ENCODE measurements at places on chromosomes 4 and X.

DNA sequence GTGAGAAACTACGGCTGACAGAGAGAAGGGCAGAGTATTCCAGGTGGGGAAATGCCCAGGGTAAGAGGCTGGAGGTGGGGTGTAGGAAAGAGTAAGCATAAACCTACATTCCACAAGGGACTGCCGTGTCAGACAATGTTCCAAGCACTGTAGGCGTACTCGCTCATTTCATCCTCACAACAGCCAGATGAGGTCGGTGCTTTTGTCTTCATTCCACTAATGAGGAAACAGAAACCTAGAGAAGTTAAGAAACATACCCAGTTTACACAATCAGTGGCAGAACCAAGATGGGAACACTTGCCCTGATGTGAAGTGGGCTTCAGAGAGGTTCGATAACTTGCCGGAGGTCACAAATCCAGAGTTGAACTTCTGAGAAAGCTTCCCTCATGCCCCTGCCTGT, 4.6 kb downstream of the SASH3 start:
- no peak overlapping the region for H3K4me3 ChIP-seq
- no peaks in the 10 kb centered on the region for H3K4me1 ChIP-seq
- no peaks in the 10 kb centered on the region for H3K27me3 ChIP-seq
- no peak for DNase-seq
- no peak overlapping the region for H3K27ac ChIP-seq
- no peaks in the 10 kb centered on the region for H3K36me3 ChIP-seq

DNA sequence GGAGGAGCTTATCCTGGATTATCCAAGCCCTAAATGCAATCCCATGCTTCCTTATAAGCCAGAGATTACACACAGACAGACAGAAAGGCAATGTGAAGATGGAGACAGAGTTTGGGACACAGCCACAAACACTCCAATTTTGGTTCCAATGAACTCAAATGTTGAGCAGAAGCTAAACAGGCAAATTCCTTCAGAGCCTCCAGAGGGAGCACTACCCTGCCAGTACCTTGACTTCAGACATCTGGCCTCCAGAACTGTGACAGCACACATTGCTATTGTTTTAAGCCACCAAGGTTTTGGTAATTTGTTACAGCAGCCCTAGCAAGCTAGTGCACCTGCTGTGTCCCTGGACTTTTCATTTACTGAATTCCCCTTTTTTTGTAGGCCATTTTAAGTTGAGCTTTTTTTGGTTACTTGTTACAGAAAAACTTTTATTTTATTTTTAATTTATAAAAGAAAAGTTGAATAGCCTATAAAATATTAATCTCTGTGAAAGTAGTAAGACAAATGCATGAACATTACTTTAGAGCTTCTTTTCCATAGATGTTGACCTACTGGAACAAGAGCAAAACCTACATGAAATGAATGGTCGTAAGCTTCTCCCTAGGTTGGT, 33.4 kb upstream of the SRD5A3 start:
- no peaks in the 10 kb centered on the region for H3K36me3 ChIP-seq
- peak; percentile 63 for DNase-seq
- no peak overlapping the region for H3K4me3 ChIP-seq
- H3K4me1 ChIP-seq = no peaks in the 10 kb centered on the region
- H3K27ac ChIP-seq = no peak overlapping the region

- H3K4me1 ChIP-seq = no peaks in the 10 kb centered on the region
- H3K27ac ChIP-seq = no peak overlapping the region
- no peak overlapping the region for H3K4me3 ChIP-seq
- no peaks in the 10 kb centered on the region for H3K36me3 ChIP-seq
- peak; percentile 60 for DNase-seq
- H3K27me3 ChIP-seq = no peaks in the 10 kb centered on the region
Measured at GRCh38 chrX:128106630-128107029, 54.4 kb upstream of the ACTRT1 start.

DNA sequence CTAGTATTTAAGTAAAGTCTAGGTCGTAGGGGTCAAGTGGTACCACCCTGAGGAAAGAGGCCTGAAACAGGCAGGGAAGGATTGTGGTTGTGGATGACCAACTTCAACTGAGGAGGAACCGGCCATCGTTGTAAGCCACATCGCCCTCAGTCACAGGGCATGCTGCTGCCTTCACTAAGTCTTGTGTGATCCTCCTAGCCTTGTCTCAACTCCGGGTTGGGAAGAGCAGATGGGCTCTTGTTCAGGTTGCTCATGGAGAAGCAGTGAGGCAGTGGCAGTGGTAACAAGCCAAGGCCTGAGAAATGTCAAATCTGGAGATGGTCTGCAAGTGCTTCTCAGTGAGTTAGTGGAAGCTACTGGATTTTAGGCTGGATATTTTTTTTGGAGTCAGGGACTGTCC, 22.8 kb upstream of the NKX3-2 start:
- H3K4me1 ChIP-seq = no peaks in the 10 kb centered on the region
- no peaks in the 10 kb centered on the region for H3K27me3 ChIP-seq
- H3K27ac ChIP-seq = no peak overlapping the region
- H3K4me3 ChIP-seq = no peak overlapping the region

DNA sequence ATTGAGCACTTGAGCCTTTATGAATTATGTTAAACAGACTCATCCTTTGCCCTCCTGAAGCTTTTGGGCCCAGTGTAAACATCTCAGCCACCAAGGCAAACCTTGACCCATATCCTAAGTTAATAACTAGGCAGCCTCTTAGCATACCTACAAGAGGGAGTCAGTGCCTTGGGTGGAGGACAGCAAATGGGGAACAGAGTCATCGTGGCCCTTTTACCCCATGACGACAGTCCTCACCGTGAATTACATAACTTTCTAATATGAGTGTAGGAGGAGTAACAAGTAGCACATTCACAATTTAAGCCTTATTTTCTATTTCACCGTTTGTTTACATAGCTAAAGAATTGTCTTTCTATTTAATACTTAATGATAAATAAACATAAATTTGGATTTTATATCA, 16.8 kb downstream of the CLDN22 start:
- H3K4me1 ChIP-seq = no peaks in the 10 kb centered on the region
- no peaks in the 10 kb centered on the region for H3K27me3 ChIP-seq
- no peak overlapping the region for H3K4me3 ChIP-seq
- no peak overlapping the region for H3K27ac ChIP-seq
- peaks cover 94% of the 10 kb centered on the region for H3K36me3 ChIP-seq

GRCh38 chrX:28391528-28391927, 195.7 kb upstream of the IL1RAPL1 start:
- H3K27me3 ChIP-seq = no peaks in the 10 kb centered on the region
- H3K27ac ChIP-seq = no peak overlapping the region
- no peak for DNase-seq

DNA sequence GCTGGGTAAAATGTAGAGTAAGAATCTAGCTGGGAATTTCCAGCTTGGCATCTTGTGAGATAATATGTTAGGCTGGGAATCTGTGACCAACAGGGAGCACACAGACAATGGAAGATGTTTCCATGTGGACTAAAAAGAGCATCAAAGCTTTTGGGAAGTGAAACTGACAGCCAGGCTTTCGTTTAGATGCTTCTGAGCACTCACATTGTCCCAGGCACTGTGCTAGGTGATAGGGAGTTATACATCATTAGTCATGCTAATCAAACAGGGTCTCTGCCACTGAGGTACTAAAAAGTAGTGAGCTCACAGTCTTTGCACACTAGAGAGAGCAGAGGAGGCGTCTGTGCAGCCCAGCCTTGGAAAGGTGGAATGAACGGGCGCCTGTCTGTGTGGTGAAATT, 101.9 kb upstream of the SCOC start:
- DNase-seq = no peak
- H3K4me3 ChIP-seq = no peak overlapping the region
- H3K4me1 ChIP-seq = no peaks in the 10 kb centered on the region

GRCh38 chr4:139825523-139826014, 159.9 kb downstream of the MGST2 start:
- no peaks in the 10 kb centered on the region for H3K27me3 ChIP-seq
- DNase-seq = no peak
- H3K36me3 ChIP-seq = peaks cover 12% of the 10 kb centered on the region
- peak overlapping the region; percentile 58 for H3K27ac ChIP-seq
- H3K4me1 ChIP-seq = peaks cover 24% of the 10 kb centered on the region

GRCh38 chr4:175970724-175971123, 94.9 kb upstream of the WDR17 start:
- no peak for DNase-seq
- no peaks in the 10 kb centered on the region for H3K27me3 ChIP-seq
- H3K4me1 ChIP-seq = no peaks in the 10 kb centered on the region
